ENCODE measurements at places on chromosomes 1 and 21. TPM values are rescaled to one million over a fixed set of nuclear protein-coding genes. Genes with fewer than 3 reads are reported as not detected.
A peak's percentile ranks its signal among the peaks of the same experiment; 100 is the strongest.

- DNase-seq: no peak
- no peaks in the 10 kb centered on the region for H3K27me3 ChIP-seq
- no peak overlapping the region for H3K4me3 ChIP-seq
- H3K4me1 ChIP-seq: peaks cover 31% of the 10 kb centered on the region
Measured at GRCh38 chr1:158035976-158036583, 42.6 kb downstream of the KIRREL1 start.

- peak; percentile 73 for DNase-seq
- H3K4me3 ChIP-seq: peak overlapping the region; percentile 98
- H3K27ac ChIP-seq: peak overlapping the region; percentile 96
- H3K4me1 ChIP-seq: peaks cover 17% of the 10 kb centered on the region
- H3K36me3 ChIP-seq: peaks cover 16% of the 10 kb centered on the region
Measured at GRCh38 chr1:204410688-204411450, 748 bp downstream of the PPP1R15B start.

GRCh38 chr1:27566462-27567145 is 37.3 kb downstream of the AHDC1 start:
- no peak for DNase-seq
- H3K4me1 ChIP-seq: peaks cover 84% of the 10 kb centered on the region
- H3K36me3 ChIP-seq: no peaks in the 10 kb centered on the region
- H3K27ac ChIP-seq: peak overlapping the region; percentile 86

- H3K27ac ChIP-seq: peak overlapping the region; percentile 74
- peaks cover 54% of the 10 kb centered on the region for H3K4me1 ChIP-seq
Measured at GRCh38 chr1:41387667-41388091, 26.4 kb downstream of the FOXO6 start.

- H3K27me3 ChIP-seq: peaks cover 77% of the 10 kb centered on the region
- H3K36me3 ChIP-seq: no peaks in the 10 kb centered on the region
- H3K4me1 ChIP-seq: no peaks in the 10 kb centered on the region
- H3K4me3 ChIP-seq: peak overlapping the region; percentile 20
- DNase-seq: no peak
Measured at GRCh38 chr1:6423321-6423999, 1.1 kb upstream of the ESPN start.

GRCh38 chr21:32415451-32416398 is 3.2 kb downstream of the EVA1C start:
- H3K36me3 ChIP-seq: no peaks in the 10 kb centered on the region
- peaks cover 58% of the 10 kb centered on the region for H3K27me3 ChIP-seq
- no peak overlapping the region for H3K4me3 ChIP-seq
- H3K27ac ChIP-seq: no peak overlapping the region

GRCh38 chr1:201436393-201436792 is 14.9 kb upstream of the TNNI1 start:
- H3K27me3 ChIP-seq: peaks cover 7% of the 10 kb centered on the region
- H3K36me3 ChIP-seq: peaks cover 4% of the 10 kb centered on the region
- H3K4me3 ChIP-seq: no peak overlapping the region
- H3K27ac ChIP-seq: peak overlapping the region; percentile 83
- DNase-seq: no peak

DNA sequence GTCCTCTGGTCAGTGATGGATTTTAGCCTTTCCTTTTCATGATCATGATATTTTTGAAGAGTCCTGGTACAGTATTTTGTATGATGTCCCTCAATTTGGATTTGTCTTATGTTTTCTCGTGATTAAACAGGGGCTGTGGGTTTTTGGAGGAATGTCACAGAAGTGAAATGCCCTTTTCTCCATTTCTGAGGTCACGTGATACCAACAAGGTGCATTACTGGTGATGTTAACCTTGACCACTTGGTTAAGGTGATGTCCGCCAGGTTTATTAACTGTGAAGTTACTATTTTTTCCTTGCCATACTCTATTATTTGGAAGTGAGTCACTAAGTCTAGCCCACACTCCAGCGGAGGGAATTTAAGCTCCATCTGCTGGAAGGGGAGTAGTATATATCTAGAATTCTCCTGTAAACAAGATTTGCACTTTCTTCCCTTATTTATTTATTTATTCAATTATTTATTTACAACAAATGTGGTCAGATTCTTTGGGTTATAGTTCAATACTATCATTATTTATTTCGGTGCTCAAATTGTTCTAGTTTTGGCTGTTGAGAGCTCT is 123.4 kb downstream of the HIVEP3 start:
- H3K36me3 ChIP-seq: no peaks in the 10 kb centered on the region
- DNase-seq: no peak
- H3K27me3 ChIP-seq: peaks cover 6% of the 10 kb centered on the region
- H3K4me3 ChIP-seq: no peak overlapping the region
- no peak overlapping the region for H3K27ac ChIP-seq

GRCh38 chr21:31255896-31256295 is 88.2 kb downstream of the TIAM1 start:
- no peak overlapping the region for H3K27ac ChIP-seq
- no peak overlapping the region for H3K4me3 ChIP-seq
- DNase-seq: no peak

- H3K27me3 ChIP-seq: no peaks in the 10 kb centered on the region
- no peak overlapping the region for H3K27ac ChIP-seq
- H3K4me1 ChIP-seq: peaks cover 25% of the 10 kb centered on the region
- no peaks in the 10 kb centered on the region for H3K36me3 ChIP-seq
- no peak for DNase-seq
Measured at GRCh38 chr1:222064388-222065211, 322.7 kb upstream of the DUSP10 start.

- H3K36me3 ChIP-seq: no peaks in the 10 kb centered on the region
- no peak overlapping the region for H3K27ac ChIP-seq
- DNase-seq: no peak
- peaks cover 27% of the 10 kb centered on the region for H3K4me1 ChIP-seq
- H3K4me3 ChIP-seq: no peak overlapping the region
- peaks cover 24% of the 10 kb centered on the region for H3K27me3 ChIP-seq
Measured at GRCh38 chr21:45876381-45877170, 105.0 kb upstream of the COL6A1 start.

GRCh38 chr1:187977298-187977697 is 1148.5 kb downstream of the PLA2G4A start:
- DNase-seq: no peak
- no peak overlapping the region for H3K4me3 ChIP-seq
- no peaks in the 10 kb centered on the region for H3K36me3 ChIP-seq
- no peak overlapping the region for H3K27ac ChIP-seq
- no peaks in the 10 kb centered on the region for H3K27me3 ChIP-seq

- no peak overlapping the region for H3K4me3 ChIP-seq
- peaks cover 7% of the 10 kb centered on the region for H3K36me3 ChIP-seq
- H3K27me3 ChIP-seq: peaks cover 53% of the 10 kb centered on the region
- DNase-seq: no peak
- H3K27ac ChIP-seq: no peak overlapping the region
- H3K4me1 ChIP-seq: no peaks in the 10 kb centered on the region
Measured at GRCh38 chr1:202264300-202264699, 70.7 kb downstream of the LGR6 start.

- H3K36me3 ChIP-seq: no peaks in the 10 kb centered on the region
- H3K4me1 ChIP-seq: no peaks in the 10 kb centered on the region
- H3K27me3 ChIP-seq: no peaks in the 10 kb centered on the region
- H3K27ac ChIP-seq: no peak overlapping the region
- no peak for DNase-seq
Measured at GRCh38 chr1:228155596-228156514, 6.1 kb downstream of the GJC2 start.

DNA sequence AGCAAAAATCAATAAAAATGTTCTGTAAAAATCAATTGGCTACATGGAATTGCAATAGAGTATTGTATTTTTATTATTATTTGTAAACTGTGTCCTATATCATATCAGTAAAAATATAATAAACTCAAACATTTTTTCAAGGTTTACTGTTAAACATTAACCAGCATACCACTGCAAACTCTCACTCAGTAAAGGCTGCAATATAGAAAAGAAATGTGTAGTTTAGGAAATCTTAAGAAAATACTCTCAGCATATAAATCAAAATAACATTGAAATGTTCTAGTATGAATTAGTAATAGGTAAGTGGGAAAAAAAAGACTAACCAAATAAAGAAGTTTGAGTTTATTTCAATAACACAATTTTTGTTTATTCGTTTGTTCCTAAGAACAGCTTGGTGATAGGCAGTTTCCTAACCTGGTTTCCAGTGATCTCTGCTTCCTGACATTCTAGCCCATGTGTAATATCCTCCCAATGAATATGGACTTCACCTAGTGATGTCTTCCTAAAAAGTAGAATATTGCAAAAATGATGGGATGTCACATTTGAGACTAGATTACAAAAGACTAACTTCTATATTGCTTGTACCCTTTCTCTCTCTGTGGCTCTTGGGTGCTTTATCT is 870.1 kb downstream of the BRINP3 start:
- H3K27ac ChIP-seq: no peak overlapping the region
- no peak overlapping the region for H3K4me3 ChIP-seq
- no peaks in the 10 kb centered on the region for H3K36me3 ChIP-seq

- H3K4me1 ChIP-seq: peaks cover 5% of the 10 kb centered on the region
- peak overlapping the region; percentile 76 for H3K27ac ChIP-seq
- DNase-seq: no peak
- no peak overlapping the region for H3K4me3 ChIP-seq
- H3K27me3 ChIP-seq: no peaks in the 10 kb centered on the region
Measured at GRCh38 chr1:113091988-113092594, 19.1 kb downstream of the LRIG2 start.

- no peak overlapping the region for H3K4me3 ChIP-seq
- no peak overlapping the region for H3K27ac ChIP-seq
- H3K27me3 ChIP-seq: peaks cover 29% of the 10 kb centered on the region
- DNase-seq: no peak
- H3K4me1 ChIP-seq: no peaks in the 10 kb centered on the region
- H3K36me3 ChIP-seq: no peaks in the 10 kb centered on the region
Measured at GRCh38 chr1:5286244-5286643, 631.8 kb downstream of the AJAP1 start.

DNA sequence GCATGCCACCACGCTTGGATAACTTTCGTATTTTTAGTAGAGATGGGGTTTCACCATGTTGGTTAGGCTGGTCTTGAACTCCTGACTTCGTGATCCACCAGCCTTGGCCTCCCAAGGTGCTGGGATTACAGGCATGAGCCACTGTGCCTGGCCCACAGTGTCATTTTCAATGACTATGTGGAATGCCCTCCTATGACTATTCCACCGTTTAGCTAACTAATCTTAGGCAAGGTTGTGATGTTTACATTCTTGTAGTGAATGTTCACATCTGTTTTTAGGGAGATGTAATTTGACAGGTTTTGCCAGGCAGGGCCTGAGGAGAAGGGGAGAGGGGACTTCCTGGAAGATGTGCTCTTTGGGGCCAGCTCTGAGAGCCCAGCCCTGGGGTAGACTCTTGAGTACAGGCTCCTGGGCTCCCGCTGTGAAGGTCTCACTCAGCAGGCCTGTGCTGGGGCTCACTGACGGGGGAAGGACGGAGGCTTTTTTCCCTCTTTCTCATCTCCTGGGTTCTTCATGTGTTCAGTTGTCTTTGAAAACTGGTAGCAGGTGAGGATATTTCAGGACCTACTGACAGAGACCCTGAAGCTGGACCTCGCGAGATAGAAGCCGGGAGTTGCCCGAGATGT is 13.2 kb downstream of the COQ8A start:
- no peak for DNase-seq
- peaks cover 15% of the 10 kb centered on the region for H3K4me1 ChIP-seq
- no peak overlapping the region for H3K27ac ChIP-seq
- H3K27me3 ChIP-seq: no peaks in the 10 kb centered on the region
- H3K4me3 ChIP-seq: no peak overlapping the region

DNA sequence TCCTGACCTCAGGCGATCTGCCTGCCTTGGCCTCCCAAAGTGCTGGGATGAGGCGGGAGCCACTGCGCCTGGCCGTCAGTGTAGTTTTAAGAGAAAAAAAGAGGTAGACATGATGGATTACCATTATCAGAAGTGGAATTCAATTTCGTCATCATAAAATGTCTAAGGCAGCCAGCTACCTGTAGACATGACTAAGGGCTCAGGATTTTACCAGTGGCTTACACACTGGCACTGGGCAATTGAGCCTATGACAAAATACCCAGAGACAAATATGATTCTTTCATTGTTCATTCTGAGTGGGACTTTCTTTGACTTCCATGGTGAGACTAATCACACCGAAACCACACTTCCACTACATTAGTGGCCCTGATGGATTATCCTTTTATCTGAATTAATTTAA is 181.5 kb downstream of the GABPA start:
- peaks cover 8% of the 10 kb centered on the region for H3K4me1 ChIP-seq
- no peak for DNase-seq
- H3K4me3 ChIP-seq: no peak overlapping the region
- no peaks in the 10 kb centered on the region for H3K27me3 ChIP-seq
- no peak overlapping the region for H3K27ac ChIP-seq

GRCh38 chr1:220093361-220094015 is 444 bp upstream of the IARS2 start:
- peaks cover 13% of the 10 kb centered on the region for H3K36me3 ChIP-seq
- H3K27ac ChIP-seq: no peak overlapping the region
- no peaks in the 10 kb centered on the region for H3K27me3 ChIP-seq
- H3K4me1 ChIP-seq: peaks cover 13% of the 10 kb centered on the region
- DNase-seq: no peak
- H3K4me3 ChIP-seq: peak overlapping the region; percentile 47

DNA sequence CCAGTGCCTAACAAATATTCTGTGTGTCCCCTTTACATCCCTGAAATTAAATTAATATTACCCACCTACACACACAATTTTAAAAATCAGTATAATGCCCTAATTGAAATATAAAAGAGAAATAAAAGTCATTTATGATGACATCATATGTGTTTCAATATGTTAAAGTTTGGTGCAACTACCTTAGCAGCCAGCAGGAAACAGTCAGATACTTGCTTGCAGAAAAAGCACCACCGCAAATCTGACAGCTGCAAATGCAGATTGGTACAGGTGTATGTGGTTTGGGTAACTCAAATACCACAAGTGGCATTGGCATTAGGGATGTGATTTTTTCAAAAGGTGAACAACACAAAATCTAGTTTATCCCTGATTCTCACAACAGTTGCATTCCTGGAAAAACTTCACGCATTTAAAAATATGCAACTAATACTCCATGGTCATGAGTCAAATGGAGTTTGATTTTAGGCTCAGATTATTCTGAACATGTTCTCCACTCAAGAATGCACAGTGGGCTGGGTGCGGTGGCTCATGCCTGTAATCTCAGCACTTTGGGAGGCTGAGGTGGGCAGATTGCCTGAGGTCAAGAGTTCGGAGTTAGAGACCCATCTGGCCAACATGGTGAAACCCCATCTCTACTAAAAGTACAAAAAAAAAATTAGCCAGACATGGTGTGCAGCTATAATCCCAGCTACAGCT is 106.3 kb downstream of the EDEM3 start:
- no peaks in the 10 kb centered on the region for H3K36me3 ChIP-seq
- H3K4me1 ChIP-seq: no peaks in the 10 kb centered on the region
- no peak for DNase-seq
- H3K4me3 ChIP-seq: no peak overlapping the region
- peaks cover 5% of the 10 kb centered on the region for H3K27me3 ChIP-seq

- H3K27ac ChIP-seq: no peak overlapping the region
- no peaks in the 10 kb centered on the region for H3K27me3 ChIP-seq
- peaks cover 3% of the 10 kb centered on the region for H3K36me3 ChIP-seq
- no peak overlapping the region for H3K4me3 ChIP-seq
Measured at GRCh38 chr1:221695301-221695700, 46.6 kb downstream of the DUSP10 start.

The XKR8 gene
- total RNA-seq: 8.0 TPM

The KMO gene
- 1.1 TPM for total RNA-seq

The TMEM52 gene
- total RNA-seq: 1.8 TPM

The SPAG17 gene
- total RNA-seq: 5.6 TPM

The SAMD11 gene
- total RNA-seq: 50.5 TPM

The PBXIP1 gene
- 65.8 TPM for total RNA-seq

The FBXO2 gene
- total RNA-seq: 7.4 TPM

The CFHR1 gene
- not detected for total RNA-seq

The TMPRSS15 gene
- 4.1 TPM for total RNA-seq

The TAS1R1 gene
- not detected for total RNA-seq

The VANGL2 gene
- 19.8 TPM for total RNA-seq

The HSD3B1 gene
- total RNA-seq: 10.3 TPM

The ZNF593OS gene
- total RNA-seq: not detected

The WNT9A gene
- 3.0 TPM for total RNA-seq

Data from type B pancreatic cell (in vitro differentiated cells).